Stimulated activated CD4-positive, alpha-beta T cell treated with anti-CD3 and anti-CD28 coated beads, Interleukin-1b, Interleukin-23, amount 100 ng/mL, for 1 hour (primary cell): ENCODE measurements at places on chromosomes 13 and 19.
A peak's percentile ranks its signal among the peaks of the same experiment; 100 is the strongest.

- DNase-seq: no peak
These were observed 74.0 kb upstream of the POMP start for GRCh38 chr13:28584873-28585381.

- no peak for DNase-seq
These were observed 8.3 kb downstream of the TEKTIP1 start for GRCh38 chr19:3547301-3547731.

GRCh38 chr13:94878602-94879165, 166.3 kb upstream of the SOX21 start:
- no peak for DNase-seq

DNA sequence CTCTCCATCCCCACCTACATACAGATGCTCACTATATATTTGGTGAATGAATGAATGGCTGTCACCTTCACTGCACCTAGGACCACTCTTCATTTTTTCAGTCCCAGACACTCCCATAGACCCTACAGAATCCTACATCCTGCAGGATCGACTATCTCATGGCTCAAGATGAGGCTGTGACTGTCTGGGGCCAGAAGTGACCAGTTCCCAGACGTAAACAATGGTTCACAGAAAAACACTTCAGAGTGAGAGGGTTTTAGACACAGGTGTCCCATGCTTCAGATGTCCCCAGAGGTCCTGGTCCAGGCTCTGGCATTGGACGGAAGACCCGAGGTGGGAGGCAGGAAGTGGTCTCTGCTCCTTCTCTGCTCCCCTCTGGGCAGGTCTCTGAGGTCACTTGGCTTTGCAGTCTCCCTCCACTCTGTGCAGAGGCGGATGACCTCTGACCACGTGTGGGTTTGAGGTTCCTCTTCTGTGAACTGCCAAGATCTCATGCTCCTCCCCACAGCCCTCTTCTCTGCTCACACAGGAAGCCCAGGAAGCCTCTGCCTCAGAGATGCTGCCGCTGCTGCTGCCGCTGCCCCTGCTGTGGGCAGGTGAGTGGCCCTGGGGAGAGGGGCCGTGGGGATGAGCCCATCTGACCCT, 24.9 kb downstream of the SIGLEC7 start:
- DNase-seq: no peak

DNA sequence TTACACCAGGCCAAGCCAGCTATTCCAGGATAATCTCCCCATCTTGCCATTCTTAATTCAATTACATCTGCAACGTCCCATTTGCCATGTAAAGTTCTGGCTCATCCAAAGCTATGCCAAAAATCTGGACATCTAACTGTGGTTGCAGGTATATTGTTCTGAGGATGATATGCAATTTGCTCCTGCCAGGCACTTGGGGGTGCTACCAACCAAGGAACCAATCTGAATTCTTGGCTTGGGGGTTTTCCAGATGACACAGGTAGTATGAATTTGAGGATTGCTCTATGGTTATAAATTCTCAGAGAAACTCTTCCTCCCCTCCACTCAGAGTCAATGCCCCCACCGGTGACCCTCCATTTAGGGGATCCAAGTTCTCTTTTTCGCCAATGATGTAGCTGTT, 33.0 kb downstream of the CRYL1 start:
- DNase-seq: peak; percentile 44

DNA sequence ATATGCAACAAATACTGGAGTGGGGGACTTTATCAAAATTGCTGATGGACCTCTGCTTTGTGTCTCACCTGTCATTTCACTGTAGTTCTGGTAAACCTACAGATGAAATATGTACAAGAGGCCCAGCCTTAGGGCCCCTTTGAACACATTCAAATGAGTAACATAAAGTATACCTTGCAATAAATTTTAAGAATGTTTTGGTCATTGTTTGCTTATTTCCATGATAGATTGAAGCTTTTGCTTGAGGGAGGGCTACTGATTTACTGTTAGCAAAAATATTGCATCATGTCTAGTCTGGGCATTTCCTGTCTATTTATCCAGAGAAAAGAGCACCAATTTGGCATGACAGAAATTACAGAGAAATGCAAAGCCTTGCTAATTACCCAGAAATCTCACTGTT, 705.5 kb upstream of the PCDH9 start:
- no peak for DNase-seq

DNA sequence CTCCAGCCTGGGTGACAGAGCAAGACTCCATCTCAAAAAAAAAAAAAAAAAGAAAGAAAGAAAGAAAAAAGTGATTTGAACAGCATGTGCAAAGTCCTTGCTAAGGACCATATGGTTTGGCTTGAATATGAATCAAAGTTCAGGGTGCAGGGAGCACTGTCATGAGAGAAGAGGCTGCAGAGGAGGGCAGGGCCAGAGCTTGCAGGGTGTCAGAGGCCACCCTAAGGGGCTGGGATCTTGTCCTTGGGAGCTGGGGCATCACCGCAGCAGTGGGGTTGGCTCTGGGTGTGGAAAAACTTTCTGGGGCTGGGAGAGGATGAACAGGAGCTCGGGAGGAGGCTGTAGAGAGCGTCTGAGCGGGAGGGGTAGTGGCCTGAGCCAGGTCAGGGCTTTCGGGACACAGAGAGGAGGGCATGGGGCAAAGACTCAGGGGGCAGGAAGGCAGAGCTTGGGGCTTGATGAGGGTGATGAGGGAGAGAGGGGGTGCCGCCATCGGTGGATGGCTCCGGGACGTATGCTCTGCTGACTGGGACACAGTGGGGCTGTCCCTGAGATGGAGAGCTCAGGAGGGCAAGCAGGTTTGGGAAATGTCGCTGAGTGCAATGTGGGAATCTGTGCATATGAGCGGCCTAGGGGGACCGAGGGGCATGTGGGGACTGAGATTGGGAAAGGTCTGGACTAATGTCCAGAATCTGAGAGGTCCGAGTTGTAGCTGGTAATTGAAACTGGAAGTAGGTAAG, 3.0 kb downstream of the TRPM4 start:
- no peak for DNase-seq

- DNase-seq: no peak
These were observed 1053.6 kb upstream of the MIR17HG start for GRCh38 chr13:90293793-90294361.

- DNase-seq: no peak
These were observed 6.7 kb upstream of the MYCBP2 start for GRCh38 chr13:77333594-77333993.

GRCh38 chr13:103894626-103895025, 828.4 kb upstream of the SLC10A2 start:
- no peak for DNase-seq

DNA sequence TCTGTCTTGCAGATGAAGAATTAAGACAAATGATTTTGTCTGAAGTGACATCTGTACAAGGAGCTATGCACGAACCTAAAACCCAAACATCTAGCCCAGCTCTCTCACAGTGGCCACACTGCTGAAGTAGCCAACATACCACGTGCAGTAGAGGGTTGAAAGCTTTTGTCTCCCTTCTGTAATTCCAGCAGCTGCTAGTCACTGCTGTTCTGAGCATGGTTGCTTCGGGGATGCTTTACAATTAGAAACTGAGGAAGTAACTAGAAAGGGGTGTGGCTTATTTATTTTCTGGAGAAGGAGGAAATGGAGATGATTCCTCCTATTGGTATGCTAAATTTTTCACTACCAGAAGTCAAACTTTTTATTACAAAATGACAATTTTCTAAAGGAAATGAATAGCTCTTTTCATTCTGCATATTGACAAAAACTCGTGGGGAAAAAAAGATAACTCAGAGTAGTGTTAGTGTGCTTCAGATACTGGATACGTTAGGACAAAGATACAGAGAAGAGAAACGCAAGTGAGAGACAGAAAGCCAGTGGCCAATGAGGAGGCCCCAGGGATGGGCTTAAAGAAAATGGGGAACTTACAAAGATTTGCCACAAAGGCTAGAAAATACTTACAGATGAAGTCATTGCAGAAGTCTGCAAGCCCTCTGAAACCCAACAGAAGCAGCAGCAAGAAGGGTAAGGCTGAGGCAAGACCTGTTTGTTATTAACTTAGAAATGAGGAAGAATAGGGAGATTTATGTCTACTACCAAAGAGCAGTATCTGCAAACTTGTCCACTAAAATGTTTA, 192.7 kb upstream of the MIR17HG start:
- DNase-seq: no peak

GRCh38 chr19:23436944-23437343, 41.7 kb upstream of the ZNF91 start:
- DNase-seq: no peak

DNA sequence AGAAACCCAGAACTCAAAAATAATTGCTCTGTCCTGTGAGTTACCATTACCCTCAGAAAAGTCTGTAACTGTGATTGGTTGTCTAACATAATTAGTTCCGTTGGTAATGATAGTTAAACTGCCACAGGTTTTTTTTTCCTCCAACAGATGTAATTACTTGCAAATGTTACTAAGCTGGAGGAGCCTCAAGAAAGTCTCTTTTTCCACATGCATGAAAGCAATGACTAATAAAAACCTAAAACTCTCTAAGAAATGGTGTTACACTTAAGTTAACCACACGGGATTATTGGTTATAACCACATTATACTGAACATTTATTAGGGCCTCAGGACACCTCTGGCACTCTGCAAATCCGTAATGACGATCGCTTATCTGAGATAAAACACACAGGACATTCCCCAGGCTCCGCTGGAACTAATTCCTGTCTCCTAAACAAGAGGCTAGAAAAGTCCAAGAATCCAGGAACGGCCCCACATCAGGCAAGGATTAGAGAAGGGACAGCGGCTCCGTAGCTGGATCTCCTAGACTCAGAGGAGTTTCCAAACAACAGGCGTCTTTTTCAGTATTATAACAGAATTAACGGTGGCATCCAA, 753 bp downstream of the ZNF235 start:
- no peak for DNase-seq

DNA sequence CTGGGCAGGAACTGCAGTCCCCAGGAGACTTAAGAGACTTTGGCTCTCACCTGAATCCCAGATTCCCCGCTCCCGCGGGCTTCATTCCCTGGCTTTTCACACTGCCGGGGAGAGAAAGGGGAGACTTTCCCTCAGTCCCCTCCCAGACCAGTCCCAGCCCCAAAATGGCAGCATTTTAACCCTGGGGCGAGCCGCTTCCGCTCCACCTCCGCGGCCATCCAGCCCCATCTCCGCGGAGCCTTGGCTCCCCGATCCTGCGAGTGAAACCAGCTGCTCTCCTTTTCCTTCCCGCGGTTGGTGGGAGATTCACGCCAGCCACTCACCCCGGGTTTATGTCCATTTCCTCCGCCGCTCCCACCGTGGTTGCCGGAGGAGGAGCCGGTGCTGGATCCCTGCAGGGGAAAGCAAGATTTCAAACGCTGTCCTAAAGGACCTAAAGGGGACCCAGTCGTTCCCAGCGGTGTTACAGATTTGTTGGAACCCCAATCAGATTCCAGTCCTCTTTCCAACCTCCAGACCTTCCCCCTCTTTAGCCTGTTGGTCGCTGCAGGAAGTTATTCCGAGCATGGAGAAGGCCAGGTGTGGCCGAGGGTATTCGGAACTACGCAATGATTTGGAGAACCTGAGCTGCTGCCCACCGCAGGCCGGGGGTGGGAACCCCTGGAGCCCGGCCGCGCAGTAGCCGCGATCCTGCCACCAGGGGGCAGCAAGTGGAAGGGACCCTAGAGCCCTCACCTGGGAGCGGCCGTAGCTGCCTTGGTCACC, 3.4 kb downstream of the DMKN start:
- DNase-seq: peak; percentile 63

DNA sequence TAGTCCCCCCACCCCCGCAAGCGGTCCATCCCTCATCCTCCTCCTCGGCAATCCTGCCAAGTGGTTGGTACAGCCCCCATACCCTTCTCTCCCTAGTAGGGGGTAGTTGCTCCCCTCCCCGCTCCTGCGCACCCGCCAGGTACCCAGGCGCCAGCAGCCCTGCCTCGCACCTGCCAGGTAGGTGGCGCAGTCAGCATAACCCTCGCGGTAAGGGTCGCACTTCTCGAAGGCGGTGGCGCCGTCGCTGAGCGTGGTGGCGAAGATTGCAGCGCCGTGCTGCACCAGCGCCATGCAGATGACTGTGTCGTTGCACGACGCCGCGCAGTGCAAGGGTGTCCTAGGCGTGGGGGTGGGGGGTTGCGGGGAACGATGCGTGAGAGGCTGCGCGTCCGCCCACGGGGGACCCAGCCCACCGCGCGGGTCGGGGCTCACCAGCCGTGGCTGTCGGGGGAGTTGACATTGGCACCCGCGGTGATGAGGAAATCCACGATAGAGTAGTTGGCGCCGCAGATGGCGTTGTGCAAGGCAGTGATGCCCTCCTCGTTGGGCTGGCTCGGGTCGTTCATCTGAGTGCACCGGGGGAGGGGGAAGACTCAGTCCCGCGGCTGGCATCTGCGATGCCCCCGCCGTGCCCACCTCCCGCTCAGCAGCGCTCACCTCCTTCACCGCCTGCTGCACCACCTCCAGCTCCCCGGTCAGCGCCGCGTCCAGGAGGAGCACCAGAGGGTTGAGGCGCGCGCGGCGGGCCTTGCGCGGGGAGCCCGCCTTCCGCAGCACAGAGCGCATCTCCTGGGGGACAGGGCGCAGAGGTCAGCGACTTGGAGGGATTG, 15.2 kb upstream of the ERCC2 start:
- DNase-seq: no peak

GRCh38 chr13:74061926-74062595, 72.1 kb downstream of the KLF12 start:
- DNase-seq: no peak

DNA sequence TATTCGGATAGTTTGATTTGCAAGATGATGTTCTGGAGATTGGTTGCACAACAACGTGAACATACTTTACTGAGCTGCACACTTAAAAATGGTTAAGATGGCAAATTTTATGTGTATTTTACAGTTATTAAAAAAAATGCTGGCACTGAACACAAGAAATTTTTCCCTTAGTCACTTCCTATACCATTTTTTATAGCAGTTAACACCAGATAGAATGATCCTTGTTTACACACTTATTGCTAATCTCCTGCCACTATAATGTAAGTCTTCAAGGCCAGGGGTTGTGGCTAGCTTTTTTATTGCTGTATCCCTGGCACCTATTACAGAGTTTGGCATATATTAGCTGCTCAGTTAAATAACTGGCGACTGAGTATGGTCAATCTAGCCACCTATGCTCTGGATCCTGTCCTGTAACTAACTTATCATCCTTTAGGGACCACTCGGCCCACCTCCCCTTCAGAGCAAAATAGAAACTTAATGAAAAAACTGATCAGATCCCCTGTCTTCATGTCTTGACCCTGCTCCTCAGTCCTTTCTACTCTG, 2.0 kb upstream of the EBPL start:
- no peak for DNase-seq

GRCh38 chr19:43739439-43740235, 15.1 kb downstream of the SMG9 start:
- no peak for DNase-seq

GRCh38 chr19:48448563-48448962, 2.8 kb downstream of the GRWD1 start:
- DNase-seq: no peak

DNA sequence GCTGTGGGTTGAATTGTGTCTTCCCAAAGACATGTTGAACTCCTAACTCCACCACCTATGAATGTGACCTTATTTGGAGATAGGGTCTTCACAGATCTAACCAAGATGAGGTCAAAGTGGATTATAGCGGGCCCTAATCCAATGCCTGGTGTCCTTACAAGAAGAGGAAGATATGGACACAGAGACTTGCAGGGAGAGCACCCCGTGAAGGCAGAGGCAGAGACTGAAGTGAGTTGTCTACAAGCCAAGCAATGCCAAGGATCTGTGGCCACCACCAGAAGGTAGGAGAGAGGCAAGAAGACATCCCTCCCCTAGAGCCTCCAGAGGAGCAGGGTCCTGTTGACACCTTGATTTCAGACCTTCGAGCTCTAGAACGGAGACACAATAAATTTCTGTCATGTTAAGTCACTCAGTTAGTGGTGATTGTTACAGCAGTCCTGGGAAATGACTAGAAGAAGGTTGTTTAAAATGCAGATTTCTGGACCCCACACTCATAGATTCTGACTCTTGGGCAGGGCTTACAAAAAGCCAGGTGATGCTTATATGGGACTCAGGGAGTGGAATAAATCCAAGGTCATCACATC, 70.6 kb downstream of the FGF9 start:
- no peak for DNase-seq
